Endothelial cell (in vitro differentiated cells): ENCODE measurements at places on chromosomes 16 and 17.

DNA sequence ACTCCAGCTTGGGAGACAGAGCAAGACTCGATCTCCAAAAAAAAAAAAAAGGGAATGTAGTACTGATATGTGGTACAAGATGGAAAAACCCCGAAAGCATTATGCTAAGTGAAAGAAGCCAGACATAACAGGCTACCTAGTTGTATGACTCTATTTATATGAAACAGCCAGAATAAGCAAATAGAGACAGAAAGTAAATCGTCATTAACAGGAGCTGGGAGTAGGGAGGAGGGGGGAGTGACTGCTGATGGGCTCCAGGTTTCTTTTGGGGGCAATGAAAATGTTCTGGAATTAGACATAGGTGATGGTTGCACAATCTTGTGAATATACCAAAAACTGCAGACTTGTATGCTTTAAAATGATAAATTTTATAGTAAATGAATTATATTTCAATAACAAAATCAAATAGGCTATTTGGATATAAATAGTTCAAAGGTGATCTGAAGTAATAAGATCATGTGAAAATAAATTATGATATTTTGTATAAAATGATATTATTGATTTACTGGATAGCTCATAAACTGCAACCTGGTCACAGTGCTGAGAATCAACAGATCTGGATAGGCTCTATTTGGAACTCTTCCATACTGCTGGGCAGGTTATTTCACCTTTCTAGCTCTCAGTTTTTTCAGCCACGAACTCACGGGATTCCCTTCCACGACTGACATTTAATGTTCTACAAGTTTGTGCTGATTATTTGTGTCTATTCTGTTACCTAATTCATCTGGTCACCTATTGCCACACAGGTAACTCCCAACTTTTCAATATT is 27.1 kb downstream of the ZNF652 start:
- H3K27ac ChIP-seq = no peak overlapping the region
- no peaks in the 10 kb centered on the region for H3K4me1 ChIP-seq
- DNase-seq = no peak

DNA sequence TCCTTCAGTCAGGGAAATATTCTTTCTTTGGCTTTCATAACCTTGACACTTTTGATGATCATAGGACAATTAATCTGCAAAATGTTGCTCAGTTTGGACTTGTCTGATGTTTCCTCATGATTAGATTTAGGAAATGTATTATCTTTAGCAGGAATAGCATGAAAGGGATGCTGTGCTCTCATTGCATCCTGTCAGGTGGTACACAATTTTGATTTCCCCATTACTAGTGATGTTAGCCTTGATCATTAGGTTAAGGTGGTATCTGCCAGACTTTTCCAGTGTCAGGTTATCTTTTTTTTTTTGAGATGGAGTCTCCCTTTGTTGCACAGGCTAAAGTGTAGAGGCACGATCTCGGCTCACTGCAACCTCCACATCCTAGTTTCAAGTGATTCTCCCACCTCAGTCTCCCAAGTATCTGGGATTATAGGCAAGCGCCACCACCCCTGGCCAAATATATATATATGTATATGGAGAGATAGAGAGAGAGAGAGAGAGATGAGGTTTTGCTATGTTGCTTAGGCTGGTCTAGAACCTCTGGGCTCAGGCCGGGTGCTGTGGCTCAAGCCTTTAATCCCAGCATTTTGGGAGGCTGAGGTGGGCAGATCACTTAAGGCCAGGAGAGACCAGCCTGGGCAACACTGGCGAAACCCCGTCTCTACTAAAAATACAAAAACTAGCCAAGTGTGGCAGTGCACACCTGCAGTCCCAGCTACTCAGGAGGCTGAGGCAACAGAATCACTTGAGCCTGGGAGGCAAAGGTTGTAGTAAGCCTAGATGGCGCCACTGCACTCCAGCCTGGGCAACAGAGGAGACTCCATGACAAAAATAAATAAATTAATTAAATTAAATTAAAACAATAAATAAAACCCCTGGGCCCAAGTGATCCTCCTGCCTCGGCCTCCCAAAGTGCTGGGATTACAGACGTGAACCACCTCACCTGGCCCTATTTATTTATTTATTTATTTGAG is 15.8 kb upstream of the CAVIN1 start:
- no peak overlapping the region for H3K27ac ChIP-seq
- H3K4me1 ChIP-seq = peaks cover 35% of the 10 kb centered on the region
- DNase-seq = no peak
- peaks cover 1% of the 10 kb centered on the region for H3K27me3 ChIP-seq
- no peak overlapping the region for H3K4me3 ChIP-seq

- H3K36me3 ChIP-seq = peaks cover 21% of the 10 kb centered on the region
- H3K27ac ChIP-seq = peak overlapping the region; percentile 42
- peak overlapping the region; percentile 66 for H3K4me3 ChIP-seq
- H3K27me3 ChIP-seq = peaks cover 5% of the 10 kb centered on the region
- DNase-seq = no peak
Observed at GRCh38 chr17:78992542-78993212, 13.0 kb upstream of the LGALS3BP start.

DNA sequence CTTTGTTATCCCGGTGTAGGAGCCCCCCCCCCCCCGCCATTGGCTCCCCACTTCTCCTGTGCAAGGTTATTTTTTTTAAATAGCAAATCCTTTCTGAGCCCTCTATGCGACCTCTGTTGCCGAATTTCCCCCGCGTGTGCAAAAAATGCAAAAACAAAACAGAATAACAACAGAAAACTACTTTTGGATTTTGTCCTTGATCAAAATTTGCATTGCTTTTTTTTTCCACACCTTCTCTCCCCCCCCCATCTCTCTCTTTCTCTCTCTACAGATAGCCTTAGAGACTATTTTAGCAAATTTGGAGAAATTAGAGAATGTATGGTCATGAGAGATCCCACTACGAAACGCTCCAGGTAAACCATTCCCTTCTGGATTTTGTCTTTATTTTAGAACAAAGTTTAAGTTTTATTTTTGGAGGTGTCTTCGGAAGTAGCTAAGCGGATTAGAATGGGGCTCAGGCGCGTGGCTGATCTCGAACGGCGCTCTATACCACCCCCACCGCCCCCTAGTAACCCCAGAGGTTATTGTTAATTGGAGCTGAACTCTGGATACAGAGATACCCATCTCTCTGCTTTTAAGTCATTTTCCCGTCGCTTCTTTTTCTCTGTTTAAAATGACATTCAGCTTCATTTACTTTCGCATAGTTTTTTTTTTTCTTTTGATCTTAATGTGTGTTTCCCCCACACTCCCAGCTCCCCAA is 1.0 kb downstream of the MSI2 start:
- H3K27me3 ChIP-seq = peaks cover 4% of the 10 kb centered on the region
- no peak for DNase-seq
- peak overlapping the region; percentile 97 for H3K4me3 ChIP-seq
- peaks cover 9% of the 10 kb centered on the region for H3K36me3 ChIP-seq
- peak overlapping the region; percentile 95 for H3K27ac ChIP-seq

DNA sequence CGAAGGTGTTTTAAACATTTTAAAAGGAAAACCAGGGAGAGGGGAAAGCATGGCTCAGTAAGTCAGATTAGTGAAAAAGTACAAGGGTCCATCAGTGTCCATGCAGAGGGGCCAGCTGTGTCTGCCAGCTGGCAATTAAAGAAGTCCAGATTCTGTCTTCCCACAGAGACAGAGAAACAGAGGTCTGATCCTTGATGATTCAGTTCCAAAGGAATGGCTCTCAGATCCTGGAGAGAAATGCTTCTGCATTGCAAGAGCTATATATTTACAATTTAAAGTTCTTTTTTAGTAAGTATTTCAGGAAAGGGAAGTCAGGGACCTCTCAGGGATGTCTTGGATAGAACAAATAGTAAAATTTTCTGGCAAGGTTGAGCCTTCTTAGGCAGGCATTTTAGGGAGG is 56.2 kb downstream of the HSD17B2 start:
- DNase-seq = no peak
- H3K27ac ChIP-seq = no peak overlapping the region
- H3K36me3 ChIP-seq = no peaks in the 10 kb centered on the region
- no peaks in the 10 kb centered on the region for H3K4me1 ChIP-seq
